Sigmoid colon (tissue), 7 donors: ENCODE measurements at places on chromosomes 1 and 21. TPM values are rescaled to one million over a fixed set of nuclear protein-coding genes. Genes with fewer than 3 reads are reported as not detected.

DNA sequence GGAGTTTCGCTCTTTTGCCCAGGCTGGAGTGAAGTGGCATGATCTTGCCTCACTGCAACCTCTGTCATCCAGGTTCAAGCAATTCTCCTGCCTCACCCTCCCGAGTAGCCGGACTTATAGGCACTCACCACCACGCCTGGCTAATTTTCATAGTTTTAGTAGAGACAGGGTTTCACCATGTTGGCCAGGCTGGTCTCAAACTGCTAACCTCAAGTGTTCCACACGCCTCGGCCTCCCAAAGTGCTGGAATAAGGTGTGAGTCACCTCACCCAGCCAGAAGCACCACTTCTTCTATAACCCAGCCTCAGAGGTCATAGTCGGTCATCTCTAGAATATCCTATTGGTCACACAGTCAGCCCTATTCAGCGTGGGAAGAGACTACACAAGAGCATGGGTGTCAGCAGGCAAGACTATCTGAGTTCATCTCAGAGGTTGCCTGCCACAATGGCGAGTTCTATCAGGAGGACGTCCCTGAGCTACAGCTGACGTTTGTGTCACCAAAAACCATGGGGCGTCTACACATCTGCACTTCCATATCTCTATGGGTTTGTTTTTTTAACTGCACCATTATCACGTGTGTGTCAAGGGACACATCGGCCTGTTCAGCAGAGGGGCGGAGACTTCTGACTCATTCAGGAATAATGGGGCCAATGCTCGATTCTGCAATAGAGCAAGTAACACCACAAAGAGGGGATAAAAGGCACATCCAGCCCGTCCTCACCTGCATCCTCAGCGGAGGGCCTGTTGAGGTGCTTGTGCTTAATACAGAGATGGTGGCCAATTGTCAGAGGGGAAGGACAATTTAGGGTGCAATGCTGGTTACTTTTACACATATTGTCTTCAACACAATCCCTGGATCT, 256.3 kb upstream of the IRF2BP2 start:
- peak; percentile 86 for DNase-seq

- no peak for DNase-seq
These were observed 45.9 kb downstream of the WDR4 start for GRCh38 chr21:42833439-42833815.

- DNase-seq: peak; percentile 54
These were observed 36.3 kb upstream of the TDRD10 start for GRCh38 chr1:154465621-154466195.

DNA sequence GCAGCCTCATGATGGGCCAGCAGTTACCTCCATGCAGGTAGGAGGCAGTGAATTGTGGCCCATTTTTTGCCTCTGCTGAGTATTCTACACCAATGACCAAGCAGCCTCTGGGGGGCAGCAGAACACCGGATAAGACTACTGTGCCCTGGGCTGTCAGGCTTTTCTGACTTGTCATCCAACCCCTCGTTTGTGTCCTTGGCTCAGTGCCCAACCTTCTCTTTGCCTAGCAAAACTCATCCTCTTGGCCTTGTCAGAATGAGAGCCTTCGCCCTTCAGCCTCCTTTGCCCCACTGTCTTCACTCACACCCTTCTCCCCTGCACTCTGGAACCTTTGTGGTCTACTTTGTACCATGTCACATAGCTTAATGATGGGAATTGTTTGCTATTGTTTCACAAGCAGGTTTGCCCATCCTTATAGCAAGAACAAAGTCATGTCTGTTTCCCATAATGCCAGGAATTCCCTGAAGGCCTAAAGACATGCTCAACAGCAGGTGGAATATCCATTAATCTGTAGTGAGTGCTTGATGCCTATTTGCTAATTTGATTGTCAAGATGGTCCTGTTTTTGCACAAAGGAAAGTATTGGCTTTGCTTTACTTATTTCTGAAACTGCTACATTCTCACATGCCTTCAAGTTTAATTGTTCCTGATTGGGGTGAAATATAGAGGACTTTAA, 255.9 kb downstream of the HHAT start:
- DNase-seq: peak; percentile 80

DNA sequence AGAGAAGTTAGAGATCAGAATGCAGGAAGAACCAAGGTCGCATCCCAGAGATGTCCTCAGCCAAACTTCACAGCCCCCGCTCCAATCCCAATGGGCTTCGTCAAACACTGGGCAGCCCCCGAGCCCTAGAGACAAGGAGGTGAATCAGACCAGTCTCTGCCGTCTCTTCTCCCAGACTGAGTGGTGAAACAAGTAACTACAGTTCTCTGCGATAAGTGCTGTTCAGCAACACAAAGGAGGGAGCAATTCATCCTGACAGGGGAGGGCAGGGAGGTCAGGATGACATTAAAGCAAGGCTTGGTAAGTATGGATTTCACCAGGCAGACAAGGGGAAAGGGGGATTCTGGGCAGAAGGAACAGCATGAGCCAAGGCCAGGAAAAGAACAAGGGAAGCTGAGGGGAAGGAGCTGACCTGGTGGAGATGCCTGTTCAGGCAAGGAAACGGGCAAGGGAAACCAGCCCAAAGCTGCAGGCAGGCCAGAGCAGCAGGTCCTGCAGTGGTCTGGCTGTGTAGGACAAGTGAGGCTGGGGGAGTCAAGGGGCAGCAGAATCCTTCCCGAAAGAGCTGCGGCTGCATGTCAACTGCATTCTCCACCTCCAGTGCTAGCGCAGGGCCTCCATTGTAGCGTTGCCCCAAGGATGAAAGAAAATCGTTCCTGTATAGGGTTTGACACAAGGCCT, 13.6 kb upstream of the ERI3 start:
- no peak for DNase-seq

GRCh38 chr1:110634455-110635311, 28.5 kb upstream of the KCNA2 start:
- peak; percentile 93 for DNase-seq

- no peak for DNase-seq
These were observed 8.1 kb downstream of the POFUT2 start for GRCh38 chr21:45279446-45280177.

- peak; percentile 20 for DNase-seq
These were observed 58.2 kb upstream of the DMRTB1 start for GRCh38 chr1:53400761-53401674.

- no peak for DNase-seq
These were observed 20.2 kb upstream of the ETS2 start for GRCh38 chr21:38785483-38785882.

DNA sequence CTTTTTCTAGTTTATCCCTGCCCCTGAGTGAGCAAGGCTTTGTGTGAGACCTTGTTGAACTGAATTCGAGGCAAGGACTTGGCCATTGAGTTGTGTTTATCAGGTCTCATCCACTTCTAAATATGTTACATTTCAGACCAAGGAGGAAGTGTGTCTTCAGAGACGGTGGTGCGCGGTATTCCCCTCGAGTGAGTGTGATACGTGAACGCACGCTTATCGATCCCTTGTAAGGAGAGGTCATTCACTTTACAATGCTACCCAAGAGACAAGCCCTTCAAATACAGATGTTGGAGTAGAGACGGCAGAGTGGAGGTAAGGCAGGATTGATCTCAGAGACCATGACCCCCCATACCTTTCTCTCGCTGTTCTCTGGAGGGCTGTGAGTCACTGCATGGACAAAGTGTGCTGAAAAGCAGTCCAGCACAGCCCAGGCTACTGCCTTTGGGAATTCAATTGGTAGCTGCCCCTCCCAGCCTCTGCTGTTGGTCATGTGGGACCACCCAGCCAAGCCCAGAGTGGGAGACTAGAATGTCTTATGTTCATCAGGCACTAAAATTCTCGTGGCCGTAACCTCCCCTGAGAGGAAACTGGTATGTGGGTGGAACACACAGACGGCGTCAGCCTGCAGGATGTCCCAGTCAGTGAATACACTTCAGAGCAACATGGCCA, 16.3 kb upstream of the MTARC1 start:
- DNase-seq: no peak

DNA sequence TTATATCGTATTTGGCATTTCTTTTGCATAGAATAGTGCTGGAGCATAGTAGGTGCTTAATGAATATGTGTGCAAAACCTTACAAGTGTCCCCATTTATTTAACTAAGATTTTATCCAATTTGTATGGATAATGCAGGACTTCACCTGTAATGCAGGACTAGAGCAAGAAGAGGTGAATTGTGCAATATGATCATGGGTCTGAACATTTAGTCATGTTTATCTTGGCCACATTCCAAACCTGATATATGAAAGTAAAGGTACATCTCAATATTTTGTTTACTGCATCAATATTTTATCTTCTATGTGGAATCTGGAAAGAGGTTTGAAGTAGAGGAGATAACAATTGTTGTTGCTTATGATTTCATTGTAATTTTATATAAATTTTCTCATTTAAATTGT, 1626.7 kb upstream of the B3GALT2 start:
- DNase-seq: no peak

DNA sequence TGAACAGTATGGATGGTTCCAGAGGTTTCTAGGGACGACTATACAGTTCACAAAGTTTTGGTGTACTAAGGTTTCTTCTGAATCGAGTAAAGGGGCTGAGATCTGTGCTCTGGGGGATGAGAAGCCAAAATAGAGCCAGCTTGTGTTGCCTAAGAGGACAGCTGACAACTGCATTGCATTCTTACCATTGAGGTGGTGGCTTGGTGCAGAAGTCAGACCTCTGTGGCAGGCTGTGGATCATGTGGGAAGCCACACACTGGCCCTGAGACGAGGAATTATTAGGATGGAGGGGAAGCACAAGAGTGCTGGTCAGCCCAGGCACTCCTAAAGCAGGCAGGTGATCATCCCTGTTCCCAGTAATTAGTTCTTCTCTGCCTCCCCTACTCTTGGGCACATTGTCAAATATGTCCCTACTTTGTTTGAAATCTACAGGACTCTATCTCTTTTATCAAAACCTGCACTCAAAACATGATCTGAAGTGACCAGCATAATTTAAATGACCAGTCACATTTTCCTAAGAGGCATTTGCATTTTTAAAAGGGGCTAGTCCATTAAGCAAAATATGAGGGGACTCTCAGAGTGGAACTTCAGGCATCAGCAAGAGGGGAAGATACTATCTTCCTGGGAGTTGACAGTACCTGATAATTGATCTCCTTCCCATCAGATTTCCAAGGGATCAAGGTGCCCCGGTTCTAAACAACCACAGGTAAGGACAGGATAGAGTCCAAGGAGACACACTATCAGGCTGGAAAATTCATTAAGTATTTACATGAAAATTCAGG, at the start of gene FCRLB:
TSS of gene FCRLB (plus strand) at position 589 of the 782 bp plus-strand sequence. CDS start 1,129 bp downstream, outside the sequence.
- no peak for DNase-seq

DNA sequence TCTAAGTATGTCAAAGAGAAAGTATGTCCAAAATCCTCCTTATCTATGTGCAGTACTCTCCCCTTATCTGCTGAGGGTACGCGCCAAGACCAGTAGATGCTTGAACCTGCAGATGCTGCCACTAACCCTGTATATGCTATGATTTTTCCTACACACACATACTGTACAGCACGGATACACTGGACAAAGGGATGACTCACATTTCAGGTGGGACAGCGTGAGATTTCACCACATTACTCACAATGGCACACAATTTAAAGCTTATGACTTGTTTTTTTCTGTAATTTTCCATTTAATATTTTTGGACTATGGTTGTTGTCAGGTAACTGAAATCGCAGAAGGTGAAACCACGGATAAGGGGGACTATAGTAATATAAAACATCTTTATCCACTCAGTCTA, 4.1 kb downstream of the ORC1 start:
- DNase-seq: no peak

- DNase-seq: peak; percentile 91
These were observed 104.9 kb upstream of the TMPRSS2 start for GRCh38 chr21:41612674-41613532.

GRCh38 chr1:69569576-69570328, 2.0 kb downstream of the LRRC7 start:
- DNase-seq: no peak

DNA sequence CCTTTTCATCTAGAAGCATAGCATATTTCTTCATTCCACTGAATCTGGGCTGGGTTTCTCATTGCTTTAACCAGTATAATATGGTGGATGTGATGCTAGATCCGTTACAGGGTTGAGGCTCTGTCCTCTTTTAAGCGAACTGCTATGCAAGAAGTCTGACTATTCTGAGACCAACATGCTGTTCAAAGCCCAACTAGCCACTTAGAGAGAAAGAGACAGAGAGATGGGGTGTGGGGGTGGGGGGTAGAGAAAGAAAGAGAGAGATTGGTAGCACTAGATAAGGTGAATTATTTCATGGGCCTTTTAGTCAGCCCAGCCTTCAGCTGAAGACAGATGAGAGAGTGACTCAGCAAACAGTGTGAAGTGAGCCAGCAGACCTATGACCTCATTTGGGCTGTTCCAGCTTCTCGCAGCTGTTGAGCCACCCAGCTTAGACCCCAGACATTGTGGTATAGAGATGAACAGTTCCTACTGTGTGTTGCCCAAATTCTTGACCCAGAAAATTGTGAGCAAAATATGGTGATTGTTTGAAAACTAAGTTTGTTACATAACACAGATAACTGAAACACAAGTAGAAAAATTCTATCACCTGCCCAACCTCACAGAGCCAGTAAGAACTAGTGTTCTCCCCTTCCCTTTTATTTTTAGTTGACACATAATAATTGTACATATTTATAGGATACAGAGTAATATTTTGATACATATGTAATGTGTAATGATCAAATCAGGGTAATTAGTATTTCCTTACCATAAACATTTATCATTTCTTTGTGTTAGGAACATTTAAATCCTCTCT, 40.7 kb upstream of the PRKACB start:
- peak; percentile 77 for DNase-seq

DNA sequence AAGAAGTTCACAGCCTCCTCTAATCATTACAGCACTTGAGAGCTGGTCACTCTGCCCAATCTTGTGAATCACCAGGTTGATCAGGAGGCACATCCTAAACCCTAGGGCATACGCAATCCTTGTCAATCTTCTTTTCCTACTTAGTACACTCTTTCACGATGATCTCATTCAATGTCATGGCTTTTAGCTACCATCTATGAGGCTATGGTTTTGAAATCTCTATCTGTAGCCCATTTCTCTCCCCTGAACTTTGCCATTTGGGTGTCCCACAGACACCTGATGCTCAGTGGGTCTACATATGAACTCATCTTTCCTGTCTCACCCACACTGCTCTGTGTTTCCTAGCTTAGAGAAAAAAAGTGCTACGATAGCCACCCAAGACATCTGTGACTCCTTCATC, 1.9 kb upstream of the MED18 start:
- no peak for DNase-seq

GRCh38 chr1:121558514-121558913, 373.7 kb downstream of the SRGAP2C start:
- no peak for DNase-seq

GRCh38 chr1:112712701-112713128, 2.4 kb downstream of the PPM1J start:
- DNase-seq: no peak

- DNase-seq: no peak
These were observed 33.4 kb downstream of the HSD17B7 start for GRCh38 chr1:162823771-162824525.

Gene EEIG2
- 12.0 TPM for polyA plus RNA-seq

Gene TFF2
- polyA plus RNA-seq: 3.0 TPM

Gene FCGR3A
- polyA plus RNA-seq: 9.6 TPM

Gene VWA5B1
- polyA plus RNA-seq: not detected

Gene TNFRSF8
- polyA plus RNA-seq: 1.8 TPM

Gene KCNJ9
- not detected for polyA plus RNA-seq

Gene UTS2
- polyA plus RNA-seq: not detected

Gene AIM2
- not detected for polyA plus RNA-seq

Gene URB1
- 0.69 TPM for polyA plus RNA-seq

Gene MRPS21
- polyA plus RNA-seq: 71.0 TPM

Gene LYPD8
- polyA plus RNA-seq: 111 TPM

Gene LRRC53
- polyA plus RNA-seq: not detected

Gene CDK11A
- polyA plus RNA-seq: 35.0 TPM

Gene APOBEC4
- 0.10 TPM for polyA plus RNA-seq

Gene RGS18
- 5.1 TPM for polyA plus RNA-seq

Gene SPATA21
- polyA plus RNA-seq: 0.17 TPM

Gene C1QA
- 145 TPM for polyA plus RNA-seq

Gene ARHGEF10L
- polyA plus RNA-seq: 28.7 TPM

Gene PRDM15
- 1.2 TPM for polyA plus RNA-seq

Gene FBLIM1
- polyA plus RNA-seq: 175 TPM
